ENCODE measurements at places on chromosomes 2 and 18.

DNA sequence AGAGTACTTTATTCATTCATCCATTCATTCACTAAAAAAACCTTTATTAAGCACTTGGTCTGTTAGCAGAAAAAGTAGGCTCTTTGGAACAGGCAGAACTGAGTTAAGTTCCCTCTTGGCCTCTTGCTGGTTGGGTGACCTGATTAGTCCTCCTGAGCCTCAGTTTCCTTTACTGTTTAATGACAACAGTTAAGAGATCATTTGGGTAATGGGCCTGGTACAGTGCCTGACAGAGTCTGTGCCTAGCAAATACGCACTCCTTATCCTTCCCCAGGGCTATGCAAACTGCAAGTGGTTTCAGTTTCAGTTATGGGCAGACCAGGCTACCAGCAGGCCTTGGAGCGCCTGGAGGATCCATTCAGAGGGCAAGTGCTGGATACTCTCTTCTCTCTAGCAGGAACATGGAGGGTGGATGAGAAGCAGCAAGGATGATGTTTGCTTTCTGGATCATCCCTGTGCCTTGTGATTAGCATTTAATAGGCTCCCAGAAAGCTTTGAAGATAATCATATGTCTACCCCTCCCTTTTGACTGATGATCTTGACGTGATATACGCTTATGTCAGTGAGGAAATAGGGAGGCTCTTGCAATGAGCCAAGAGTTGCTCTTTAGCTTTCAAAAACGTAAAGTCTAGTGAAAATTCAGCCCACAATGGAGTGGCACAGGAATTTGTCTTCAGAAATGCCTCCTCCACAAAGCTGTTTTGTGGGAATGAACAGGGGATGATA, 12.4 kb upstream of the TAF1B start:
- no peak for DNase-seq

DNA sequence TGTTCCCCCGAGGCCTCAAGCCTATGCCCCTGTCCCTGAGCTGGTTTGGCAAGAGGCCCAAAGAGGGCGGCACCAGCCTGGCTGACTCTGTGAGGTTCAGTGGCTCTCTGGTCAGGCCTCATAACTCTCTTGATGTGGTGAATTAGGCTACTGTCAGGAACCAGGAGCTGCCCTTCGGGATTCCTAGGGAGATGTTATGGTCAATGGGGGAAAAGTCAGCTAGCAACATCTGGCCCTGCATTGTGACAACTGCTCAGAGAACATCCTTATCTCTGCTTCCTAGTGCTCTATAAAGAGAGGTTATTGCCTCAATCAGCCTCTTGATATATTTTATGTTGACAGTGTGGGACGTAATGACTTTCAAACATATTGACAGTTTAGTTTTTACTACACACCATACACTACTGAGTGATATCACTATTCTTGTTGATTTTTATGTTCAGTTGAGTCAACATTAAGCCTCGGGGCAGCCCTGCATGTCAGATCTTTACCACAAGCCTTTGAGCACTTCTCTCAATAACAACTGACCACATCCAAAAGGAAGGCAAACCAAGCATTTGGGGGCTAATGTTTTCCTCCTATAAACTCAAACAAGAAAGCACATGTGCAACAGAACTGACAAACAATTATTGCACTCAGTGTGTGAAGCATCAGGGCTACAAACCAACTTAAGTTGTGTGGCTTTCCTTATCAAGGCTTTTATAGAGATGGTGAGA, 448.3 kb upstream of the SLC14A2 start:
- DNase-seq, result no peak

DNA sequence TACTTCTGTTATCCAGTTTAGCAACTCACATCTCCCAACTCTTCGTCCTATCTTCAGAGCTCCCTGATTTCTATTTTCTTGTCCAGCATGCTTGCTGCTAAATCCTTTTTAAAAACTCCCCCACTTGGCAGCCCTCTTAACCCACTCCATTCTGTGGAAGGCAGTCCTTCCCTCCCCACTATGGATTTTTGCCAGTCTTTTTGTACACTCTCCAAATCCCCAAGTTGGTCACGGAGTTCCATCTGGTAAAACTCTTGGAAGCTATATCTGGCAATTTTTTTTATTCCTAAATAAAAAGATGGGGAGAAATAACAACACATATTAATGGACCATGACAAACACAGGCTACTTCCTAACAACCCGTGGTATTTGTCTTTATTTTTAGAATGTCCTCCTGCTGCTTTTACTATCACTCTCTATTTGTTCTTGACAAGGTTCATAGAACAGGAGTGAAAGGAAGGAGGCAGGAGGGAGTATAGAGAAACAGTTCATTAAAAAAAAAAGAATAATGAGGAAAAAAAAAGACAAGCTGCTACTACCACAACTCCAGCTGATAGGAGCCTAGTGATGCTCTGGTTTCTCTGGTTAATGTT, 120.0 kb upstream of the THSD7B start:
- no peak for DNase-seq

GRCh38 chr2:239602290-239603282, 201.8 kb upstream of the HDAC4 start:
- DNase-seq, result no peak

DNA sequence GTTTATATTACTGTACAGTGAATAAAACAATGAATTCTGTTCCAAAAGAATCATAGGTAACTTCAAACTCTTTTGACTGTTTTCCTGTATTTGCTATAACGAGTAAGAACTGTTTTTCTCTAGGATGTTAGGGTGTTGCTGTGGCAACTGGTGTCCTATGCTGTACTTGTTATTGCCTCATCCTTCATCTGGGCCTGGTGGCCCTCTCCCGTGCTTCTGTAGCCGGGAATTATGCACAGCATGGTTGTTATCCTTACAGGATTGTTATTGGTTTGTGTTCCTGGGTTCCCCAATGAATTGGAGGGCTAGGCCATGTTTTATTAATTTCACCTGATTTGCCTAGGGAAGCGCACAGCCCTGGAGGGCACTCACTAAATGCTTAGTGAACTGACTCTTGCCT, 279.2 kb downstream of the PTPRM start:
- DNase-seq, result no peak

- no peak for DNase-seq
Observed at GRCh38 chr2:60118061-60118460, 435.4 kb downstream of the BCL11A start.

- no peak for DNase-seq
Observed at GRCh38 chr2:98533547-98533946, 74.8 kb downstream of the COA5 start.

GRCh38 chr2:31226266-31226665, 7.7 kb upstream of the EHD3 start:
- no peak for DNase-seq

GRCh38 chr2:105179469-105180372, 61.8 kb upstream of the GPR45 start:
- DNase-seq, result peak; percentile 23

GRCh38 chr18:24704946-24705630, 244.7 kb downstream of the HRH4 start:
- DNase-seq, result no peak

DNA sequence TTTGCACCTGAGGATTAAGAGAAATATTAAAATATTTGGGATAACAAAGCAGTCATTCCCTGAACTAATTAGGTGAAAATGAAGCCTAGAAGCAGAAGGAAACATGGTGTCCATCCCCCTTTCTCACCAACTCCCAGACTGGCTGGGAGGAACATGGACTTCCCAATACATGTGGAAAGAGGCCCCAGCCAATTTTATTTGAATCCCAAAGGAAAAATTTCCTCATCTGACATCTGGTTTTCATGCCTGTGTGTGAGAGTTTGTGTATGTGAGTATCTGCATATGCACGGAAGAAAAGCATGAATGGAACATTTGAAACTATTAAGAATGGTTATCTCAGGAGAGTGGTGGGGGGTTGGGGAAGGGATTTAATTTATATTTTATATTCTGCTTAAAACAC, 84.3 kb downstream of the COPS8 start:
- DNase-seq, result no peak

- peak; percentile 34 for DNase-seq
Observed at GRCh38 chr2:205892251-205892655, 193.7 kb downstream of the INO80D start.

- no peak for DNase-seq
Observed at GRCh38 chr18:36403896-36404820, 106.6 kb downstream of the FHOD3 start.

DNA sequence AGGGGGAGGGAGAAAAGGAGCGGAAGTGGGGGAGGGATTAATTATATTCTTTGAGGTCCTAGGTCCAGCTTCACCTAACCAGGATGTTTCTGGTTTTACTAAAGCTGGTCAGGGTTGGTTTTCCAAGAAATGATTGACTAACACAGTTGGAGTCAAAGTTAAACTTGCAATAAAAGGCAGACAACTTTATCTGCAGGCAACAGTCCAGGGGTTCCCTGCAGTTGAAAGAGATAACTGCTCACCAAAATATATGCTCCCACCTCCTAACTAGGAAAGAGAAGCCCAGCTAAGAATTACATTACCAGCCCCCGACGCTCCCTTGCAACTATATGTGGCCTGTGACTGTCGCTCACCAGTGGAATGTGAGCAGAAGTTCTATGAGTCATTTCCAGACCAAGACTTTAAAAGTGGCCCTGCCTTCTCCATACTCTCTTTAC, 140.0 kb upstream of the PKDCC start:
- no peak for DNase-seq

DNA sequence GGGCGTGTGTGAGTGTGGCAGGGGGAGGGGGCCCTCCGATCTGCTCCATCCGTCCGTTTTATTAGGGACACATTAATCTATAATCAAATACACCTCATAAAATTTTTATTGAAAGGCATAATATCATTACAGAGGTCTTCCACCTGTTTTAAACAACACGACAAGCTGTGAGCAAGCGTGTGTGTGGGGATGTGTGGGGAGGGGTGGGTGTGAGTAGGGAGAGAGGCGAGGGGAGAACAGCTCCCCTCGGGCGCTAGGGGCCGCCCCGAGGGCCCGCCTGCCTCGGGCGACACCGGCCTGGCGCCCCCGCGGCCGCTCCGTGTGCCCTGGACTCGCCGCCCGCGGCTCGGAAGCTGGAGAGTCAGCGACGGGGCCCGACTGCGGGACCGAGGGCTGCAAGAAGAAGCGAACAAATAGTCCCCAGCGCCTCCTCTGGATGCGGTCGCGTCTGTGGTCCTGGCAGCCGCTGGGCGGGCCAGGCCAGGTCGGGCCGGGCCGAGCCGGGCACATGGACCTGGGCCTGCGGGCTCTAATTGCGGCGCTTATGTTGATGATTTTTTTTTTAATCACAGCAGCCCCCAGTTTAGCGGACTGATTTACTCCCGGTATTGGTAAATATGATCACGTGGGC, 352 bp upstream of the HOXD9 start:
- no peak for DNase-seq

DNA sequence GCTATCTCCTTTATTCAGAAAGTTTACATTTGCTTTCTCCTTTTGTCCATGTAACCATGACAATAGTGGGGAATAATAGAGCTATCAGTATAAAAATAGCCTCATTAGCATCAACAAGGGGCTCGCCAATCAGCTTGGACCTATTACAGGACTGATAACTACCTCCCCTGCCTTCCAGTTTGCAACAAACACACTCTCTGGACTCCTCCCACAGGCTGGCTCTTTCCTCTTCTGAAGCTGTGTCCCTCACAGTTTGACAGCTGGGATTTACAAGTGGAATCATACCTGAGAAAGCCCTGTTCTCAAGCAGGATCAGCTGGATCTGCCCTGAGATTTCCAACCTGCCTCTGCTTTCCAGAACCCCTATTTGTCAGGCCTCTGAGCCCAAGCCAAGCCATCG, 162.5 kb downstream of the GRB14 start:
- DNase-seq, result peak; percentile 49

DNA sequence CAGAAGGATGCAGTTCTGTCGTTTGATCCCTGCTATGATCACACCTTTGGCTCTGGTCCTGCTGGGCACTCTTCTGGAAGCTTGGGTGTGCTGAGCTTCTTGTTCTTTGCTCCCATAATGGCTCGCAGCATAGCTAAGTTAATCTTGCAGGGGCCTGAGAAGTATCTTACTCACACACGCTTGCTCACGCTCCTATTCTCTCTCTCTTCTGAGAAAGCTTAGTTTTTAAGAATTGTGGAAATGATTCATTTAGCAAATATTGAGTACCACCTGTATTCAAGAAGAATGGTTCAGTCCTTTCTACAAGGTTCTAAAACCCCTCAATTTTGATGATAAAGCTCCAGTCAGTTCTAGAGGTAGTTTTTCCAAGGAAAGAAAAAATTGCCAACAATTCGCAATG, 40.6 kb downstream of the XRCC5 start:
- no peak for DNase-seq

GRCh38 chr2:121501031-121501430, 29.6 kb upstream of the RNU4ATAC start:
- no peak for DNase-seq

DNA sequence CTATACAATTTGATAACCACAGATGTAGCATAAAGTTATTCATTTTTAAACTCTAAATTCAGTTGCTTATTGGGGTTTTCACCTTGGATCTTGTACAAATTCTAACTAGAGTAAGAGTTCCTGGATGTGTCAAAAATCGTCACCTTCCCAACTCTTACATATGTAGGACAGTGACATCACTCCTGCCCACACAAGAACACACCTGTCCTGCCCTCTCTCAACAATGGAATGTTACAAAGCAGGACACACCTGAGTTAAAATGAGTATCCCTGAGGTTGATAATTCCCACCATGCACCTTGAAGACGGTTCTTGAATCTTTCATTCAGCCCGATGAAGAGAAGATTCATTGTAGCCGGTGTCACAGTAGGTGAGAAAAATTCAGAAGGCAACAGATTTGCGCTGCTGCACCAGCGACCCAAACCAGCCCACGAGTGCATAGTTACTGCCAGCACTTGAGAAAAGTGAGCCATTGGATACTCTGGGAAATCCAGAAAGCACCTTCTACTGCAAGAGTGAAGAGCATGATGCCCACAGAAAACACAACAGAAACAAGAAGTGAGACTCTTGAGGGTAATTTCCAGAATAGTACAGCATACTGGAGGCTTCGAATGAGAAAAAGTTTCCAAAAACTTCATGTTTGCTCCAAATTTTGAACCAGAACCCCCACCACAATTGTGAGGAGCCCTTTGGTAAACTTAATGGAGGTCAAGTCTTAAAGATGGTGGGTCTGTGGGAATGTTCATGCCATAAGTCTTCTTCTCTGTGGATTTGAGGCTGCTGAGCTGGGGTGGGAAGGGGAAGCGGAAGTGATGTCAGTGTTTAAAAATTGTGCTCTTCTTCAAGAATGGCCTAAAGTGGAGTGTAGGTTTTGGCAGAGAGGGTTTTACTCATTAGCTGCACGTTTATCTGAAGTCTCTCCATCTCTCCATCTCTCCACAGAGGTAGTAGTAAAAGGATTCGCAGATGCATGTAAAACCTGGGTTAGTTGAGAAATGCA, 34.7 kb upstream of the ADAM23 start:
- DNase-seq, result no peak

DNA sequence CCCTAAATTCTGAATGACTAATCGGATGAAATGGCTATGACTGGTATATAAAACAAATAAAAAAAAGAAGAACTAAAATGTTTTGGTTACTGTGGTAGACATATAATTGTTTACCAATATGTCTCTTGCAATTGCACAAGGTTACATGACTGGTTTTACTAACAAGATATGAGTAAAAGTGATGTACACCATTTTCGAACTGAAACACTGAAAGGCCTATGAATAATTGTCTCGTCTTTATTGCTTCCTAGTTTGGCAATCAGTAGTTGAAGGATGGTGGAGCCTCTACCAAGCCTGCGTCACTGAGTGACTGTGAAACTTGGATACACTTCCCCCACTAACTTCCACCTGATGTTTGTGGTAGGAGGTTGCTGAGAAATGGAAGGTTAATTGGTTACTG, 16.5 kb downstream of the CDH19 start:
- no peak for DNase-seq

Measured in HAP-1 (cell line).